Activated CD4-positive, alpha-beta T cell treated with anti-CD3 and anti-CD28 coated beads for 4 hours (primary cell): ENCODE measurements at places on chromosomes 3 and 15.

- DNase-seq = no peak
Measured at GRCh38 chr3:171374661-171375285, 85.4 kb downstream of the TNIK start.

DNA sequence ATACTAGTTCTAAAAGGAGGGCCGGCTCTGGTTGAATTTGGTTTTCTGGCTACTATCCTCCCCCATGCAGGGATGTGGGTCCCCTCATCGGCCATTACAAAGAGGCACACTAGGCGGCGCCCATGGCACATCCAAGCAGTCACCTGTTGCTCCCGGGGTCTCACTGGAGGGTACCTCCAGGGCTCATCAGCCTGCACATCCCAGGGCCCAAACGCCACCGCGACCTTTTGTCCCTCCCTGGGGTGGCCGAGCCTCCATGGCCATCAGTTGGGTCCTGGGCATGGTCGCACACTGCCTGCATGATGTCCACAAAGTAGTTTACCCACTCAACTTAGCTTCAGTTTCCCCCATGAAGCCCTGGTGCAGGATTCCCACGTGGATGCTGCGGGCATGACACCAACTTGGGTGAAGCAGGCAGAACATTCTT lies 28.3 kb downstream of the IDH3A start:
- DNase-seq = no peak

DNA sequence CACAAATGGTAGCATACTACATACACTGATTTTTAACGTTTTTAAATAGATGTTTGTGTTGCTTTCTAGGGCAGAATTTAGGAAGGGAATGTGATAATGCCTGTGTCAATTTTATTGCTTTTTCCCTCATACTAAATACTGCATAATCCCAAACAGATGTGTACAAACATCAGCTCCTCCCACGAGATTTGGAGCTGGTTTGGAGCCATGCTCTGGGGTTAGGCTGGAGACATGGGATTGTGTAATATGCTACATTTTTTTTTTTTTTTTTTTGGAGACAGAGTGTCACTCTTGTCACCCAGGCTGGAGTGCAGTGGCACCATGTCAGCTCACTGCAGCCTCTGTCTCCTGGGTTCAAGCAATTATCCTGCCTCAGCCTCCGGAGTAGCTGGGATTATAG lies 80.1 kb downstream of the EBLN2 start:
- DNase-seq = no peak

- no peak for DNase-seq
Measured at GRCh38 chr3:44584646-44585501, at the start of gene ZNF660. TSS of gene ZNF660 (plus strand) at chr3:44584964. CDS start at chr3:44594194, 9,230 bp downstream.

- DNase-seq = no peak
Measured at GRCh38 chr3:167941234-167941995, 154.3 kb downstream of the GOLIM4 start.

DNA sequence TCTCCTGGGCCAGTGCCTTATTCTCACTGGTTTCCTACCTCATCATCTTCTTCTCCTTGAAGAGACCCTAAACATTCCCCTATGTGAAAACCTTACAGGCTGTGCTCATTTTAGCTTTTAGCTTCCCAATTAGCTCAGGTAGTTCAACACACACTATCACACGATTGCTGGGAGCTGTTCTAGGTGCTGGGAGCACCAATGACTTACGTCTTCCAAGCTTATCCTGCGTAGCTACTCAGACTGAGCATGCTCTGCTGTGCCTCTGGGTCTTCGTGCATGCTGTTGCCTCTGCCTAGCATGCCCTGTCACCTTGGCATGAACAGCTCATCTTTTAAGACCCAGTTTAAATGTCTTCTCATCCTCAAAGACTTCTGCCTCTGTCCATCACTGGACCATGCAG lies 55.7 kb upstream of the APEH start:
- no peak for DNase-seq

- no peak for DNase-seq
Measured at GRCh38 chr15:75033809-75034208, 10.4 kb downstream of the PPCDC start.

- DNase-seq = no peak
Measured at GRCh38 chr3:42119561-42120355, 28.6 kb downstream of the TRAK1 start.

GRCh38 chr3:52774901-52775864 lies 2.2 kb upstream of the ITIH1 start:
- DNase-seq = no peak

DNA sequence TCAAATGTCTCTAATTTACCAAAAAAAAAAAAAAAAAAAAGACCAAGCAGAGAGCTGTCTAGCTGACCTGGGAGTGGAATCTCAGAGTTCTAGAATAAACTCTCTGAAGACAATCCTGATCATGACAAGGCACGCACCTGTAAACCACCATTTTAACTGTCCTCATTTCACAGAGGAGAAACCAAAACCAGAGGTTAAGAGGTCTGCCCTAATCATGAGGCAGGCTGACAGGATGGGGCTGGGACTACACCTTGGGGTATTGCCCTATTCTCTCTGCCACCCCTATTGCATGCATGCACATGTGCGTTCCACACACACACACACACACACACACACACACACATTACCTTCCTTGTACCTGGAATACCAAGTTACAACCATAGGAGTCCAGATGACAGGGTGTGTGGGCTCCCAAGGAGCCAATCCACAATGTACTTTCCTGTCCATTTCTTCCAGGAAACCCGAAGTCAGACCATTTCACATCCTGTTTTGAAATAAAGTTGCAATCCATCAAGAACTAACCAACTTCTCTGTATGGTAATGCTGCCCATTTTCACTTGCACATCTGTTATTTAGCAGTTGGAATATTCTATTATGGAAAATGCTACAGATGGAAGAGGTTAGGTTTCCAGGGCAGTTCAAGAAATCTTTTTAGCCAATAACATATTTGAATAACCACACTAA lies 34.6 kb downstream of the HSPBAP1 start:
- no peak for DNase-seq

DNA sequence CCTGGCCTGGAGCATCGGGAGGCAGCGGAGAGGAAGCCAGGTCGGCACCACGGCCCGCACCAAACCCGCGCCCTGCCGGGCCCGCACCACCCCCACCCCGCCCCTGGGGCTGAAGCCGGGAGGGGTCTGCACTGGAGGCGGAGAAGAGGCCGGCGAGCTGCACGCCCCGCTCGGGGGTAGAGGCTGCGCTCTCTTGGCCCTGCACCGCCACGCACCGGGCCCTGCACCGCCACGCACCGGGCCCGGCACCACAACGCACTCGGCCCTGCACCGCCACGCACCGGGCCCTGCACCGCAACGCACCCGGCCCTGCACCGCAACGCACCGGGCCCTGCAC lies 41.4 kb downstream of the MUC20 start:
- no peak for DNase-seq

DNA sequence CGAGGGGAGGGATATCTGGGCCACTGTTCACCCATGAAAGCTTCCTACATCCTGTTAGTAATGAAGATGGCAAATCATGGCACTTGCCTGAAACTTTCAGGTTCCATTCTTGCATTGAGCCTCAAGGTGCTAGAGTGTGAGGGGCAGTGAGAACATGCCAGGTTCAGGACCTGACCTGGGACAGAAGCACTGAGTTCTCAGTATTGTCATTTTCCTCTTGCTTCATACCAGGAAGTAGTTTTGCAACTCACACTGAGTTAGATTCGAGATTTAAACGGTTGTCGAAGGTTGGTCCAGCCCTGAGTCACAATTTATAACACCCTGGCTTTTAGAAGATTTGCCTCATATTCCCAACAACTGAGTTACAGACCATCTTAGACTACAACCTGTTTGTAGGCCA lies 11.8 kb upstream of the MEIS2 start:
- DNase-seq = no peak

- DNase-seq = no peak
Measured at GRCh38 chr3:116770815-116771450, 61.4 kb downstream of the TUSC7 start.

DNA sequence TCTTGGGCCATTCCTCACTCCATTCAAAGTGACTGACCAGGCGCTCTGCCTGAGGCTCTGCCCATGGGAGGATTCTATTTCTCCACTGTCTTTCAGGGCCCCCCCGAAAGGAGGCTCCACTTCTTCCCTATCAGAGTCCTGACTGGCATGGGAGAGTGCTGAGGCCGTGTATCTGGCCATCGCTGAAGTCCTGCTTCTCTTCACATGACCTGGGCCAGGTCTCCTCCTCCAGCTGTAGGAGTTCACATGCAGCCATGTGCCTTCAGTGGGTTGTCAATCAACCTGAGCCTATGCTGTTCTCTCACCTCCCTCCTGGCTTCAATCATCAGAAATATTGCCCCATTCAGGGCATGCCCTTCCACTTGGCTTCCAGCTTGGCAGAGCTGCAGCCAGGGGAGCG lies 12.8 kb upstream of the APBA2 start:
- no peak for DNase-seq

GRCh38 chr15:96262549-96263489 lies 67.7 kb upstream of the NR2F2 start:
- no peak for DNase-seq

GRCh38 chr3:183306798-183307671 lies 54.0 kb downstream of the B3GNT5 start:
- DNase-seq = peak; percentile 38

DNA sequence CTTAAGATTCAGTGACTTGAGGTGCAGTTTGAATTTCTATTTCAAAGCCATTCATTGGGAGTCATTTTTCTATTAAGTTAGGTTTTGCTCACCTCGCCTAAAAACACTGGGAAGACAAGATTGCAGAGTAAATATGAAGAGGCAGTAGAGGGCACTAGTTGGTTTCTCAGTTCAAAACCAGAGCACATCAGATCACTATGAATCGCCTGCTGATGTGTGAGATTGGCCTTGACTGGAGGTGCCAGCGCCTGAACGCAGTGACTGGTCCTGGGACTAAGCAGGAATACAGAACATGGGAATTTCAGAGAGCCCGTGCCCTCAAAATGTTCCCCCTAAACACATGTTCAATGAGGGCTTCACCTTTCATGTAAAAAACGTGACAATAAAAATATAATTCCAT lies 229.0 kb downstream of the ITPR1 start:
- DNase-seq = peak; percentile 20

GRCh38 chr3:18403061-18403460 lies 22.1 kb downstream of the SATB1 start:
- DNase-seq = no peak

- DNase-seq = no peak
Measured at GRCh38 chr3:147702509-147702908, 293.3 kb downstream of the ZIC1 start.

DNA sequence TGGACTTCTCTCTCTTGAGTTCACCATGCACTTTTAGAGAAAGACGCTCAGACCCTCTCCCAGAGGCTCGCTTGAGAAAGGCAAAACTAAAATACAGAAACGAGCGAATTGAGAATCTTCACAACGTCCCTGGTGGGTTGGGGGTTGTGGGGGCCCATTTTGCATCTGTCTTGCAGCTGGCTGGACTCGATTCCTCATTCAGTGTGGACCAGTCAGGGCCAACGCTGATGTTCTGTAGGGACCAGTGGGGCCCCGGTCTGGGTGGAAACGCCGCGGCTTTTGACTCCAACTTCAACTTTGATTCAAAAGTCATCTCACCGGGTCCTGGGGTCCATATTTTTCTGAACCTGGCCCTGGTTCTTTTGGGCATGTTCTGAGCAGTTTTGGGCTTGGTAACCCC lies 68.1 kb downstream of the SLC6A6 start:
- no peak for DNase-seq

GRCh38 chr3:4589475-4590097 lies 96.4 kb downstream of the ITPR1 start:
- DNase-seq = no peak

- no peak for DNase-seq
Measured at GRCh38 chr3:71858503-71859122, 73.7 kb upstream of the PROK2 start.

DNA sequence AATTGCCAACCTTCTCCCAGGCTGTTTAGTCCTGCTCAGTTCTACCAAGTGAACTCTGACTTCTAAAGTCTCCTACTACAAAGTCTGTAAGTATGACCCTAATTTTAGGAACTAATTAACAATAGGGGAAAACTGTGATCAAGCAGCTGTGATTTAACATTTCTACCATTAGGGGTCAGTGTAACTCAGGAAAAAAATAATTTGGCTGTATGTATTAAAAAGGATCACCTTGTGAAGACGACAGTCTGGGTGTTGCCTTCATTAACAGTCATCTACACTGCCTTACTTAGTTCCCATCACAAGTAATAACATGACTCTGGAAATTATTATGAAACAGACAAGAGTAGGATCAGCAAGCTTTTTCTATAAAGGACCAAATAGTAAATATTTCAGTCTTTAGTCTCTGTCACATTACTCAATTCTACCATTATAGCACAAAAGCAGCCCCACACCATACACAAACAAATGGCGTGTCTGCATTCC lies 4.2 kb upstream of the NPHP3 start:
- peak; percentile 6 for DNase-seq

DNA sequence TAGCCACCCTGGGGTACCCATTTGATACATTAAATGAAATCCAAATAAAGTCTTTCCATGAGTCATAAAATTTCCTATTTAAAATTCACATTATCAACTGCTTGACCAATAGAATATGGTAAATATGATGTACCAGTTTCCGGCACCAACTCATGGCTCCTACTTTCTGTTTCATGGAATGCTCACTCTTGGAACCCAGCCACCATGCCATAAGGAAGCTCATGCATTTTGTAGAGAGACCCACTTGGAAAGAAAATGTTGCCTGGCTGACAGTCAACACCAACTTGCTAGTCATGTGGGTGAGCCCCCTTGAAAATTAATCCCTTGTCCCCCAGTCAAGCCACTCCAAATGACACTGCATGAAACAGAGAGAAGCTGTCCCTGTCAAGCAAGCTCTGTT lies 57.2 kb downstream of the WWTR1 start:
- DNase-seq = no peak

- DNase-seq = no peak
Measured at GRCh38 chr3:152843955-152844354, 9.0 kb downstream of the P2RY1 start.

DNA sequence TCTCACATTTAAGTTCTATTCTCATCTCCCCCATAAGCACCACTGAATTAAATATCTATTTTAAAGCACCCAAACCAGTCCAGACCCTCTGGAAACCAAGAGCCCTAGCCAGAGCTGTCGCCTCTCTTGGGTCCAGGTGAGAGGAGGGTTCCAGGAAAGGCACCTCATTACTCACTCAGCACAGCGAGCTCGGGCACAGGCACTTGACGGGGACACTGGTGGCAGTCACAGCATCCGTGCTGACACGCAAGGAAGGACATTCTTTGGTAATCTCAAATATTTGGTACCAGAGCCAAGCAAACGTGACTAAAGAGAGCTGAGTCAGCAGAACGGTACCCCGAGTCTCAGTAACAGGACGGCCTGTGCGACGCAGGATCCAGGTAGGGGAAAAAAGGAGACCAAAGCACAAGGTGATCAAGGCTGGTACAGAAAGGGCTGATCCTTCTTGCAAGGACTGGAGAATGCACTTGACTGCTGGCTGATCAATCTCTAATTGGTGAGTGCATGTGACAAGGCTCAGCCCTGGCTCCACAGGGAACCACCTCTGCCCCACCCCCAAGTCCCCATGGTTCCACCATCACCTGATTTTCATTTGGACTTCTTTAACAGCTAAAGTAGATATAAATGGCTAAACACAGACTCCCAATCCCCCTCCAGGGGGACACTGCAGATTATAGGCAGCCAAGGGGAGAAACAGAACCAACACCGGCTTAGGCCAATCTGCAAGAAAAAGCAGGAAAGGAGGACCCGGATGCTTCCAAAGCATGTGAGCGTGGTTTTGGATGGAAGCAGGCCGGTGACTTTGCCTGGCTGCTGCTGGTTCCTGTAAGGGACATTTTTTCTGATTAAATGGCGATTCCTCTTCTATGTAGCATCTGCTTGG lies 61.4 kb downstream of the CHCHD6 start:
- DNase-seq = no peak

GRCh38 chr15:31446546-31446945 lies 119.9 kb downstream of the KLF13 start:
- DNase-seq = no peak

- DNase-seq = no peak
Measured at GRCh38 chr15:64720188-64720587, 55.2 kb downstream of the RBPMS2 start.
